ENCODE measurements at places on chromosomes 1 and 21.

DNA sequence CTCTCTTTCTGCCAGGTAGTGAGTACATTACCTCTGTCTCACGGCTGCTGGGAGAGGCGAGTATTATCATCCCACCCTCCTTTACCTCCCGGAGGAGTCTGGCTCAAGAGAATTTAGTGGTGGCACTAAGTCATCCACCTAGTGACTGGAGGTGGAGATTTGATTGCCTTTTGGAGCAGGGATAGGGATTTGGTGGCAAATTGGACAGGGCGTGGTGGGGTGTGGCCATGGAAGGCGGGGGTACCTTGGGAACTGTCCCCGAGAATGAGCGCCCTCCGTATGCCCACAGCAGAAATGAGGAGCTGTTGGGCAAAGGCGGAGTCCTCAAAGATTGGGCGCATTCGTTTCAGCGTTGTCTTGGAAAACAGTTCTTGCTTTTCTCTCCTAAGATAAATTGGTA lies 32.1 kb upstream of the HMGN1 start:
- DNase-seq: no peak

- DNase-seq: no peak
Measured at GRCh38 chr1:202551683-202552082, 158.6 kb downstream of the SYT2 start.

DNA sequence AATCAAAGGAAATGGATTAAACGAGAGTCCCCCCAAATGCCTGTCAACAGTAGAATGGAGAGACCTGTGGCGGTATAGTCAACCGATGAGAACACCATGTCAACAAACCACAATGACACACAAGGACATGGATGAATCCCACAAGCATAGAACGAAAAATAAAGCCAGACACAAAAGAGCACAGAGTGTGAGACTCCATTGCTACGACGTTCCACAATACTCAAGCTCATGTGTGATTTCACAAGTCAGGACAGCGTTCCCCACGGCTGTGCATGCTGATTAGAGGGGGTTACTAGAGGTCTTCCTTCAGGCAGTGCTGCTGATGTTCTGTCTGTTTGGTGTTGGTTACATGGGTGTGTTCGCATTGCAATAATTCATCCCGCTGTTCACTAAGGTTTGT lies 5.8 kb upstream of the PLA2G2D start:
- no peak for DNase-seq

DNA sequence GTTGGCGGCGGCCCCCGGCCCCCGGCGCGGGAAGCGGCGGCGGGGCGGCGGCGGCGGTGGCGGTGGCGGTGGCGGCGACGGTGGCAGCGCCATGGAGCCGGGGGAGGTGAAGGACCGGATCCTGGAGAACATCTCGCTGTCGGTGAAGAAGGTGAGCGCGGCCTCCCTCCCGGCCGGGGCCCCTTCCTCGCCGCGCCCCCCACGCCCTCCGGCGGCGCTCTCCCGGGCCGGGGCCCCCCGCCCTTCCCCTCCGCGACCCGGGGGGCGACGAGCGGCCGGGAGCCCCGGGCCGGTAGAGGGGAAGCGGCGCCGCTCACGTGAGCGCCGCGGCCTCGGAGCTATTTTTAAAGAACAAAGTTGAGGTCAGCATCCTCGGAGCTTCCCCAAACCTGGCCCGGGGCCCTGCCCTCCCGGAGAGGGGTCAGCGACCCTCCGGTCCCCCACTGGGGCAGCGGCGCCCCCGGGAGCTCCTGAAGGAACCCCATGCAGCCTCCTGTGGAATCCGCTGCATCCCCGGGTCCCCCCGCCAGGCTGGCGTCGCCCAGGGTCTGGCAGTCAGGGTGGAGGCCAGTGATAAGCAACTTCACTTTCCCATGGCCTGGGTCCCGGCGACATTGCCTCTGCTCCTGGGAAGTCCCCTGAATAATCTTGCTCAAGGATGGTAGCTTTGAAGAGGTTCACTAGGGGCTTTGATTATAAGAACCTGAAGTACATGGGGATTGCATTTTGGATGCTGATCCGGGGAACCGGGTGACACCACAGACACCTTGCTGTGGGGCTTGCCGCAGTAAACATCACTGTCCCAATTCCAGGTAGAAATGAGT lies 560 bp downstream of the PLEKHM2 start:
- no peak for DNase-seq

DNA sequence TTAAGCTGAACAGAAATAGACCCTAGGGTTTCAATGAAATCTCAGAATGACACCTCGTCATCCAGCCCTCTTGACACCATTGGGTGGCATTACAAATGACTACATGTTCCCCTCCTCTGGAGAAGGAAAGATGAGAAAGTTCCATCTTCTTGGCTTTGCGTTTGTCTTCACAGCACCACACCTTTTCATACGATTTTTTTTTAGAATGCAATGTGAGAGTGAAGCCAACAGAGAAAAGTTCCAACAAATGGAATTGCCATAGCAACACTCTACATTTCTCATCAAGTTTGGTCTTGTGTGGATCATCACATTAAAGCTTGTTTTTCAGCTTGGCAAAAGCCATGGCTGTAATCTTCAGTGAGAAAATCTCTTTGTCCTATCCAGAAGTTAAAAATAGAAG lies 183.4 kb upstream of the SNX7 start:
- DNase-seq: no peak

GRCh38 chr1:183864611-183865010 lies 59.7 kb downstream of the RGL1 start:
- no peak for DNase-seq
